Stomach (tissue), 19 donors: ENCODE measurements at places on chromosomes 3 and 15.
A peak's percentile ranks its signal among the peaks of the same experiment; 100 is the strongest.

DNA sequence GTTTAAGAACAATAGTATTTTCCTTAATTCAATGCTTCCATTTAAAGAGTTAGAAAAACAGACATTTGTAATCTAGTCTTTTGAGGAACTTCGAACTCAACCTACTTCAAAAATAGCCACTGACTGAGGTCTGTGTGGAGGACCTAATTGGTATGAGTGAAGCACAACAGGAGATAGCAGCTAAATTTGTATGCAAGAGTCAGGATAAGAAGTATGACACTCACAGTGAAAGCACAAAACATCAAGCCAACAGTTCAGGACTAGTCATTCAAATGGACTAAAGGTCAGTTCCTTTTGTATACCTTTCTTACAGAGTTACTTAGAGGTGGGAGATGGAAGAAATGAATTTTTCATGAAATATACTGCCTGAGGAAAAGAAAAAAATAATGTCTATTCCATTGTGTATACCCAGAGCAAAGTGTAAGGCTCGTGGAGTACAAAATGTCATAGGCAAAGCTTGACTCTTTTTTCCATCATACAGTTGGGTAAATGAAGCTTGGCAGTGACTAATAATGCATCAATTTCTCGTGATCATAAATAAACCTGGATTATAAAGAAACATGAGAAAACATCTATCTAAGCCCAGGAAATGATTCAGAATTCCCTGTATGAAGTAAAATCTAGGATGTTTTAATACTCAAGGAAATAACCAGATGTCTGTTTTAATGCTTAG lies 1005.2 kb upstream of the CADM2 start:
- no peak overlapping the region for H3K4me3 ChIP-seq
- no peaks in the 10 kb centered on the region for H3K36me3 ChIP-seq
- H3K4me1 ChIP-seq = no peaks in the 10 kb centered on the region
- no peak for DNase-seq

DNA sequence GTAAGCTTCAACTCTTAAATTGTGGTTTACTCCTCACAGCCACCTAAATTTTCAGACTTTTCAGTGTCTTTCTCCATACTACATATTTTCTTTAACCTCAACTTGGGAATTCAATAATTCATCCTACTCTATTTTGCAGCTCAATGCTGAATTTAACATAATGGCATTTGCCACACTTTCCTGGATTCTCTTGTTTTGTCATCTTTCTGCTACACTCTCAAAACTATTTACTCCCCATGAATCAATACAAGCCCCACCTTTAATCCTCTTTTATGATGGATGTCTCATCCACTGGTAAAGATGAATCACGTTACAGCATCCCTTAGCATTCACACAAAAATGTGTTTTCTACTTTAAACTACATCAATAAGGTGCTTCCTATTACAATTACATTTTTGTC lies 19.6 kb upstream of the CHMP2B start:
- no peak for DNase-seq
- H3K27ac ChIP-seq = no peak overlapping the region
- H3K27me3 ChIP-seq = no peaks in the 10 kb centered on the region
- H3K4me3 ChIP-seq = no peak overlapping the region
- no peaks in the 10 kb centered on the region for H3K4me1 ChIP-seq
- H3K36me3 ChIP-seq = no peaks in the 10 kb centered on the region

DNA sequence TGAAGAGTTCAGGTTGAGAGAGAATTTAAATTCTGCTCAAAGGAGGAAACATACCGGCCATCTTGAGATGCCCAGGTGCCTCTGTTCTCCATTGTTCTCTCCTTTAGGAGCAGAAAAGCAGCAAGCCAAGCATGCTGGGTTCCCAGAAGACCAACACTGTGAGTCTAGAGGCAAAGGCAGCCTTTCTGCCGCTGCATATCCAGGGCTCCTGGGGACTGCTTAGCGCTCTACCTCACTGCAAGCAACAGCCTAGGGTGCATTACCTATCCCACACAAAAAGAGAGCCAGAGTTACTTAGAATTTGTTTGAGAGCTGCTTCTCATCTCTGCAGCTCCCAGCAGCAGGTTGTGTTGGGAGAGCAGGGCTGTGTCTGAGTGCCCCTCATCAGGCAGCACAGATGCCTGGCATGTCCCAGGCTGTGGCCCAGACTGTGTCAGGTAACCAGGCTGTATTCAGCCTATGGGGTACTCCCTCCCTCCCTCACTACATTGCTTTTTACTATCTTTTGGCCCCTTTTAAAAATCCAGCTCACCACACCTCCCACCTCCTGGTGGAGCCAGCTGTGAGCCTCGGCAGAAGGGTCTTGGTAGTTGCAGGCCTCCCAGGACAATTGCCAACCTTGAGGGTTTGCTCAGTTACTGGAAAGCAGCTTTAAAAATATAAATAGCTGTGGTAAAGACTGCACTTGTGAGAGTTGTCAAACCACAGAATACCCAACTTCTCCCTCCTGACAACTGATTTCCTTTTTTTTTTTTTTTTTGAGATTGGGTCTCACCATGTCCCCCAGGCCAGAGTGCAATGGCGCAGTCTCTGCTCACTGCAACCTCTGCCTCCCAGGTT lies 30.2 kb downstream of the BCL2L10 start:
- no peak overlapping the region for H3K4me3 ChIP-seq
- H3K4me1 ChIP-seq = peaks cover 8% of the 10 kb centered on the region
- no peaks in the 10 kb centered on the region for H3K27me3 ChIP-seq
- DNase-seq = no peak
- no peak overlapping the region for H3K27ac ChIP-seq

DNA sequence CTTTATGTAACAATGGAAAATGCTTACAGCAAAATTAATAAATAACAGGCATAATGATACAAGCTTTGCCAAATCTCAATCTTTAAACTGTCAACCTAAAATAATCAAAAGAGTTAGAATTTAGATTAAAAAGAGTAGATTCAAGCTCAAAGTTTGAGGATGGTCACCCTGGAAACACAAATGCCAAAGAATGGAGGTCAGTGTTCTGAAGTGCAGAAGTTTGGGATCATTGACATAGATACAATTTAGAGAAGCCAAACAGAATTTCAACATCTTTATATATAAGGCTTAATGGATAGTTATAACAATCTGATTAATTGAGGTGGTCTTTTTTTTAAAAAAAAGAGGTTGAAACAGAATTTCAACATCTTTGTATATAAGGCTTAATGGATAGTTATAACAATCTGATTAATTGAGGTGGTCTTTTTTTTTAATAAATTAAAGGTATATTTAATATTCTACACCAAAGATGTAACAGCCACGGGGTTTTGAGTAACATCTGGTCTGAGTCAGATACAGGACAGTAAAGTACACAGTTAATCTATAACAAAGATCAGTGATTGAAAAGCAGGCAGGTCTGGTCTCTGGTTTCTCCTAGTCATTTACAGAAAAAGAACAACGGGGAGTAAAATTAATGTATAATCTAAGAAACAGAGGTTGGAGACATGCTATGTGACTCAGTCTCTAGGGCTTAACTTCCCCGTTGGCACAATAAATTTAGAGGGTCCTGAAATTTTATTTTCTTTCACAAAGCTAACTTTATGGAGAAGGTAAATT lies 490.7 kb downstream of the GBE1 start:
- no peak for DNase-seq
- no peak overlapping the region for H3K4me3 ChIP-seq
- no peaks in the 10 kb centered on the region for H3K4me1 ChIP-seq

GRCh38 chr15:57609805-57610529 lies 18.3 kb downstream of the MYZAP start:
- peaks cover 49% of the 10 kb centered on the region for H3K4me1 ChIP-seq
- H3K4me3 ChIP-seq = no peak overlapping the region
- H3K27me3 ChIP-seq = no peaks in the 10 kb centered on the region
- peak; percentile 81 for DNase-seq

DNA sequence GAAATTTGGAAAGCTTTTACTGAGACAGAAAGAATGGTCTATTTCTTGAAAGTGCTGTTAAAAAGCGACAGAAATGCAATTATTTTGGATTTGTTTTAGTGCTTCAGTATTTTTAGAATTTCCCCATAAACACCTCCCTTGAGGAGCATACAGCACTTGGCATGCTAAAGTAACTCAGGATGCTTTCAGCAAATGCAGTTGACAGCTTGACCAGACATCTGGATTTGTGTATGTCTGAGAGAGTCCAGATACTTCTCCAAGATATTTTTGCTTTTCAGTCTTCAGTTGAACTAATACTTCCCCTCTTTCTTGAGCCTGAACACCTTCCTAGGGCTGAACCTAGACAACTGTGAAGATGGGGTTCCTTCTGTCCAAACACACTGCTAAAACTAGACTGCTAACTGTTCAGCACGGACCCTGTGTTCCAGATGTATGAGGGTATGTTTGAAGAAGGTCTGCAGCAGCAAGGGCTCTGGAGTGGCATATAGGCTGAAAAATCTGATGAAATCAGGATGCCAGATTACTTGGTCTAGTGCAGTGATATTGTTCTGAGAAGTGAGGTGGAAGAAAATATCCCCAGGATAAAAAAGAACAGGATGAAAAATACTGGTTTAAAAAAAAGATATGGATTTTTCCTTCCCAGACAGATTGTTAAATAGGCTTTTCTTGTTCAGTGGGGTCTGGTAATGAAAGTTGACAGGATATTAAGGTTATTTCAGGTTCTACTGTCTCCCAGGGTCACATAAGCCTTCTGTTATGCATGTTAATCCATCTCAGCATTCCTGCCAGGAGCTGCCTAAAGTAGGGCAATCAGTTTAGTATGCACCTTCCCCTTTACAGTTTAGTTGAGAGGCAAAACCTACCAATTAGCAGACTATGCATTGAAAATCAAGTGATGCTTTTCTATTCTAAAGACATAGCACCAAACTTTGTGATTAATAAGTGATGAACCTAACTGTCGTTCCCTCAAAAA lies 516.9 kb upstream of the TBL1XR1 start:
- H3K27ac ChIP-seq = no peak overlapping the region
- no peaks in the 10 kb centered on the region for H3K4me1 ChIP-seq
- no peak overlapping the region for H3K4me3 ChIP-seq
- no peaks in the 10 kb centered on the region for H3K36me3 ChIP-seq
- peak; percentile 29 for DNase-seq
